Heart right ventricle (tissue), 16 donors: ENCODE measurements at places on chromosomes 13 and 19. TPM values are rescaled to one million over a fixed set of nuclear protein-coding genes. Genes with fewer than 3 reads are reported as not detected.

DNA sequence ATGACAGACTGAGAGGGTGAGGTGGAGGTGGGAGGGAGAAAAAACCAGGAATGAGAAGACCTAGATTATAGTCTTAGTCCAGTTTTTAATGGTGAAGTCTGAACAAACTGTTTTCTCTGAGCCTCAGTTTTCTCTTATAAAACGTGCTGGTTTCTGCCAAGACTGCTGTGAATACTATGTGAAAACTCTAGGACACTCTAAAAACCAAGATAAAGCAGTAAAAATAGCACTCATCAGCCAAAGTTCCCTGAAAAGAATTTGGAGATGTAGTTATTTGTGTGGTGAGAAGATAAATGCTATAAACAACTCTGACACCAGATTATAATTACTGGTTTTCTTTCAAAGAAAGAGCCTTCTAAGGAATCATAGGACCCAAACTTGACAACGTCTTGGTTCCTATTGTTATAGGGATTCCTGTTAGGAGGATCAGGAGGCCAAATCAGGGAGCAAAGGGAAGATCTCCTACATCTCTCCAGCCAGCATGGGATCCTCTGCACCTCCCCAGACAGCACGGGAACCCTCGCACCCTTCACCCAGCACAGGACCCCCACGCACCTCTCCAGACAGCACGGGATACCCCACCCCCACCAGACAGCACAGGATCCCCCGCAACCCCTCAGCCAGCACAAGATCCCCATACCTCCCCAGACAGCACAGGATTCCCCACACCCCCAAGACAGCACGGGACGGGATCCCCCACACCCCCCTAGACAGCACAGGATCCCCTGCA, 130.2 kb downstream of the MIPEP start:
- no peak for DNase-seq

DNA sequence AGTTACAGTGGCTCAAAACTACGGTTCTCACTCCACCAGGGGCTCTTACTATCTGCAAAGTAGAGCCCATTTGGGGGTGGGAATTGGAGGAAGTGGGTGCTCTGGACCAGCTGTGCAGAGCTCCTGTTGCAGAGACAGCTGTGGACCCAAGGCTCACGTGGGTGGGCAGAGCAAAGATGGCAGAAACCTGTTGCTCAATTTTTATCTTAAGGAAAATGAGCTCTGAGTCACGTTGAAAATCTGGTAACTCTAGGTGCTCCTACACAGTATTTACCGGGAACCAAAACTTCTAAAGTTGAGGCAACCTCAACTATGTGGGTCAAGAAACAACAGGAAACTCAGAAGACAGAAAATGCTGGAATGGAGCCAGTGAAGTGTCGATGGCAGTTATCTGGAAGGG, 30.2 kb upstream of the SLC15A1 start:
- no peak for DNase-seq

GRCh38 chr13:68535329-68535728, 1305.2 kb upstream of the PCDH9 start:
- no peak for DNase-seq

DNA sequence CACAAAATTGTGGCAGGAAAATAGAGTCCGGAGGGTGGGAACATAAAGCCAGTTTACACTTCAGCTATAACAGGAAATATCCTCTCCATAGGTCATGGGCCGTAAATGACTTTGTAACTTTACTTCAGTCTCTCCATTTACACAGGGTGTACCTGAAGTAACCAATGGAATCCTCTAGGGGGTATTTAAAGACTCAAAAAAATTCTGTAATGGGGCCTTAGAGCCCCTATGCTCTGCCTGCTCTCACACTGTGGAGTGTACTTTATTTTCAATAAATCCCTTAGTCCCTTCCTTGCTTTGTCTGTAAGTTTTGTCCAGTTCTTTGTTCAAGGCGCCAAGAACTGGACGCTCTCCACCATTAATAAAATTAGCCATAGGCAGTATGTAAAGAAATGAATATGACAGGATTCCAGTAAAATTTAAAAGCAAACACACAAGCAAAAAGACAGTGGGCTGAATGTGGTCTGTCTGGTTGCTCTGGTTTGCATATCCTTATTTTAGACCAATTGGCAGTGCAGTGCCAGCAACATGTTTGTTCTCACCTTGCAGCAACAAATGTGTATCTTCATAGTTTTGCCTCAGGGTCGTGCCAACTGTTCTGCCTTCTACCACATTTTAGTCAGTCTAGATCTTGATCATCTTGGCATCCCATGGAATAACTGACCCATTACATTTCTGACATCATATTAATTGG, 801.5 kb upstream of the SPRY2 start:
- DNase-seq, result no peak

The GJB2 gene
- 0.90 TPM for polyA plus RNA-seq

The SIAH3 gene
- not detected for polyA plus RNA-seq

DNA sequence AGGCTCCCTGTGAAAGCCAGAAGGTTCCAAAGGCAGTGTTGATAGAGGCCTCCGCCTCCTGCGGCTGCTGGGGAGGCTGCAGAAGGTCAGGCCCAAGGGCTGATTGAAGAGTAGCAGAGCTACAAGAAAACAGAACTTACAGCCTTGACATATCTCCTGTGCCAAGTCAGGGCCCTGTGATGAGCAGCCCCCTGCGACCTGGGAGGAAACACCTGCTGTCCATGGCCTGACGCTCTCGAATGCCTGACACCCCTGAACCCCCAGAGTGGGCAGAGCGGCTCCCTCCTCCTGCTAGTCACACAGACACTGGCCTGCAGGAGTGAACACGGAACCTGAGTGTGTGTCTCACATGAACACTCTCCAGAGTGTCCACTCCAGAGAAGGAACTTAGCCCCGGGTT, 38.2 kb upstream of the TUBGCP3 start:
- no peak for DNase-seq

The CEACAM4 gene
- polyA plus RNA-seq, result 0.48 TPM

GRCh38 chr19:44315883-44316282, 11.1 kb upstream of the ZNF235 start:
- no peak for DNase-seq

DNA sequence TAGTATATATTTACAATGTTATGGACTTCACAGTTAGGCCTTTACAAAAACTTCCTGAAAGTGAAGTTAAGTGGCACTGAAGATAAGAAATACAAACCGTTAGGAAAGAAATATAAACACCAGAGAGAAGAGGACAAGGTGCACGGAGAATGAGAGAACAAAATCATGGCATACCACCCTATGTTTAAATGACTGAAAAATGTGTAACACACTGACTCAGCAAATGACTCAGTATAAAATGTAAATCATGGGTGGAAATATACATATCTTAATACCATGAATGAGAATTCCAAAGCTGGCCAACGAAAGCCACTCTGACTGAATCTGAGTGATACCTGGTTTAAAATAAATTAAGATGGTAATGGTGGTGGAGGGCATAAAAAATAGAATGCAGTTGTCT, 260.8 kb downstream of the DNAJC15 start:
- no peak for DNase-seq

GRCh38 chr13:19185086-19185864, 3.7 kb upstream of the TUBA3C start:
- no peak for DNase-seq

The KLK3 gene
- not detected for polyA plus RNA-seq

The MBD3L2 gene
- polyA plus RNA-seq, result not detected

- DNase-seq, result no peak
These were observed 137.4 kb downstream of the SPRY2 start for GRCh38 chr13:80203496-80203895.

DNA sequence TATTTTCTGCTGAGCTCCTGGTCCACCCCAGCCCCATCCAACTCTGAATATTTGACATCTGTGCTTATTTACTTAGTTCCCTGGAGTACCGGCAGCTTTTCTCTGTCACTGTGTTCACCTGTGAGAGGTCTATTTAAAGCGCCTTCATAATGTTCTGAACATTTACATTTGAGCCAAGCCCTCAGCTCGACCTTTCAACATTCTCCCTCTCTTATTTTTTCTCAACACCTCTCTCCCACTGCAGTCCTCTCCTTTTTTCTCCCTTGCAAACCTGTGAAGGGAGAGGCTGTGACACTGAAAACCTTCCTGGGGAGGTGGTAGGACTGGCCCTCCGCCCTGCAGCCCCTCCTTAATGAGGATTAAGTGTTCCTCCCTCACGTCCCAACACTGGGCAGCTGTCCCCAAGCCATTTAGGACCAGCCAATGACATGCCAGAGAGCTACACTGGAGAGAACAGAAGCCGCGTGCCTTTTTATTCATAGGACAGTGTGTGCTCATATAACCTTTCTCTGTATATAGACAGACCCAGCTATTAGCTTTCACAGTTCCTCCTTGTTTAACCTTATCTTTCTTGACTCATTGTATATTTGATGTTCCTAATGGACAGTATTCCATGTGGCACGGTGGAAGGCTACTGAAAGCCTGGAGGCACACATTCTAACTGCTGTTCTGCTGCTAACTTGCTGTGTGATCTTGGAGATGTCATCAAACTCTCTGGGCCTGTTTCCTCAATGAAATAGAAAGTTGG, 134.8 kb downstream of the NUFIP1 start:
- DNase-seq, result peak; percentile 61

DNA sequence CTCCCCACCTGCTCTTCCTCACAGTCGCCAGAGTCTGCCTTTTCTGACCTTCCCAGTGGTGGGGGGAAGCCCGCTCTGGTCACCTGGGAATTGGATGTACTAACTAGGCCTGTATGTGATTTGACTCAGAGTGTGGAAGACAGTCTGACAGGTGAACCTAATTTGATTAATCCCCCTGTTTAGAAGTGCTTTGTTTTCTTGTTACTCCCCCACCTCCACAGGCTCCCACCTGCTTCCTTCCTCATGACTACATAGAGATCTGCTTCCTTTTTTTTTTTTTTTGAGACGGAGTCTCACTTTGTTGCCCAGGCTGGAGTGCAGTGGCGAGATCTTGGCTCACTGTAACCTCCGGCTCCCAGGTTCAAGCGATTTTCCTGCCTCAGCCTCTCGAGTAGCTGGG, 44.0 kb downstream of the COG3 start:
- DNase-seq, result no peak

The MRPL54 gene
- polyA plus RNA-seq, result 124 TPM

- no peak for DNase-seq
These were observed 380.8 kb downstream of the LMO7 start for GRCh38 chr13:76016799-76017400.

DNA sequence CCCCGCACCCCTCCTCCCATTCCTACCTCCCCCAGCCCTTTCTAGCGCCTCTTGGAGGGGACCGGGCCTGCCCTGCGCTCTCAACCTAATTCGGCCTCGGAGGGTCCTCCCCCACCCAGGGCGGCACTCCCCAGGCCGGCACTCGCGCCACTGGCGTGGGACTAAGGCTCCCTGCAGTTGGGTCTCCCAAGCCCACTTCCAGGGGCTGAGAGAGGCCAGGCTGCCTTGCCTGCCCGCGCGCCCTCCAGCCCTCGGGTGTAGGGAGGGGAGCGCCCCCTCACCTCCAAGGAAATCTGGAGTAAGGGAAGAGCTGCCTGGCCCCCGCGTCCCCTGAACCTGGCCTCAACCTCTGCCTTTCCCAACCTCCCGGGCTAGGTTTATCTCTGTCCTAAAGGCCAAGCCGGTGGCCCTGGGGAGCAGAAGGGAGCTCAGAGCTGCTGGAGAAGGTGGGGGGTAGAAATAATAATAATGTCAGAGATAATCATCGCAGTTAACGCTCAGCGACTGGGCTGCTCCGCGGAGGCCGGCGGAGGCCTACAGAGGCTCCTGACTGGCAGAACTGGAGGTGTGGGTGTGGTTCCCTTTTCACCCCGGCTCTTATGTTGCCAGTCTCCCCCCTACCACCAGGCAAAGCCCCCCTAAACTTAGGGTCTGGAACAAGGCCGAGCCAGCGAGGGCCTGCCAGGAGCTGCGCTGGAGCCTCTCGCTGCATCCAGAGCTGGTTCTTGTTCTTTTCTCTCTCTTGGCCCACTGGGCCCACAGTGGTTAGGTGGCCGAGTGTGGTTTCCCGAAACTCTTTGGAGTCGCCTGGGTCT, 9.6 kb downstream of the ZIC2 start:
- DNase-seq, result no peak

DNA sequence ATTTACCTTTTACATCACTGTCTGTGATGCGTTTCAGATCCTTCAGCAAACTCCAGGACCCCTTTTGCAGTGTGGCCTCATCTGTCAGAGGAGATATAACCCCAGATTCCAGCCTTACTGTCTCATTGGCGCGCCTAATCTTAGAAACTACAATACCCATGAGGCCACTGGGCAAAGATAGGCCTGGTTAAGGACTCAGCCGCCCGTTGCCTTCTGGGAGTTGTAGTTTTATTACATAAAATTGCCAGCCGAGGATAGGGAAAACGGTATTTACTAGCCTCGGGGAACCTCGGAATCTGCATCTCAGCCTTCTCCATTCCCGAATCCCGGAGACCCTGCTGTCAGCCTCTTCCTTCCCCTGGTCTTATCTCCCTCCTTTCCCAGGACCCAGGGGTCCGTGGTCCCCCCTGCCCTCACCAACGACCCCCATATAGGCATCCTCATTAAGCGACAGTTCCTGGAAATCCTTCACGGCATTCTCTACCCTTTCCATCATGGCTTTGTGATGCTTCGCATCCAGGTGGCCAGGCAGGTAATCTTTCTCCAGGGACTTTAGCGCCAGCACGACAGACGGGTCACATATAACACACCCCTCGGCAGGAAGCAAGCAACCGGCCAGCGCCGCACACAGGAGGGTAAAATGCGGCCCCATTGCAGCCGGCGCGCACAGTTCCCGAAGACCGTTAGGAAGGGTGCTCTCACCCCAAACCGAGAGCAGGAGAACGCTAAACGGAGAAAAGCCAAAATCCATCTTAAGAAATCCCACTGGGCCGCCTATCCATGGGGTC, 1.3 kb downstream of the IZUMO1 start:
- no peak for DNase-seq

The ATP5F1D gene
- 821 TPM for polyA plus RNA-seq

The NRTN gene
- 38.1 TPM for polyA plus RNA-seq

The CRX gene
- polyA plus RNA-seq, result not detected

- no peak for DNase-seq
These were observed 114.5 kb downstream of the COL4A1 start for GRCh38 chr13:110192472-110192871.

The KIR2DL1 gene
- 0.04 TPM for polyA plus RNA-seq

- DNase-seq, result peak; percentile 50
These were observed 28.1 kb upstream of the SIAH3 start for GRCh38 chr13:45879666-45880065.

The PGLYRP1 gene
- polyA plus RNA-seq, result not detected

DNA sequence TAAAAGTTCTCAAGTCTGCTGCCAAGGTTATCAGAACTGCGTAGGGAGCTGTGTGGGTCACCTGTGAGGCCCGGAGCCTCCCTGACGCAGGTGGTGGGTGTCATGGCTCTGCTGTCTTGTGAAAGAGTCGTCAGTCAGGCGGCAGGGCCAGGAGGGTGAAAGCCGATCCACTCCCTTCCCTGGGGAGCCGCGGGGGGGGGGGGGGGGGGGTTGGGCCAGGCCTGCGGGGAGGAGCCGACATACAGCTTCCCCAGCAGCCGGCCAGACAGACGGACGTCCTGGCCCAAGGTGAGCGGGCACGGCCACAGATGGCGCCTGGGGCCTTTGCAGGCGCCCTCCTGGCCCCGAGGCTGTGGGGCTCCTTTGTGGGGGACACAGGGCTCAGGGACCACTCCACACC, 12.4 kb downstream of the SBNO2 start:
- no peak for DNase-seq

The LRRC63 gene
- polyA plus RNA-seq, result not detected

The C1QTNF9B gene
- 3.1 TPM for polyA plus RNA-seq
